Activated T-helper 1 cell treated with anti-CD3 and anti-CD28 coated beads, Interleukin-2, amount 50 U/mL, for 16 hours (primary cell): ENCODE measurements at places on chromosomes 1 and 21.

DNA sequence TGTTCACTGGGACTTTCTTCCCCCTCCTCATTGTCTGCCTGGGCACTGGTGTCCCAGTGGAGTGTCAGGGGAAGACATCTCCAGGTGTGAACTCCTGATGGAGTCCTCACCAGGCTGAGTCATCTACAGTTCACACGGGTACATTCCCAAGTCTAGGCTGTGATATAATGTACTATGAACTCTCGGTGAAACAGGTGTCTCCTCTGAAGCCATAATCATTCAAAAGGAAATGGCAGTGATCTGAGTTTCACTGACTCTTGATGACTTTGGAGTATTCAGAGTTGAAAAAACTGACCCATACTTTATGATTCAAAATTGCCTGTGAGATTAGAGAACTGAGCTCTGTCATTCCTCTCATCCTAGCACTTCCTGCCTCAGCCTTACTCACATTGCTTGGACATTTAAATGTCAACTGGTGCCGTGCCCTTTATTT lies 9.1 kb downstream of the LAMC2 start:
- no peak for DNase-seq

DNA sequence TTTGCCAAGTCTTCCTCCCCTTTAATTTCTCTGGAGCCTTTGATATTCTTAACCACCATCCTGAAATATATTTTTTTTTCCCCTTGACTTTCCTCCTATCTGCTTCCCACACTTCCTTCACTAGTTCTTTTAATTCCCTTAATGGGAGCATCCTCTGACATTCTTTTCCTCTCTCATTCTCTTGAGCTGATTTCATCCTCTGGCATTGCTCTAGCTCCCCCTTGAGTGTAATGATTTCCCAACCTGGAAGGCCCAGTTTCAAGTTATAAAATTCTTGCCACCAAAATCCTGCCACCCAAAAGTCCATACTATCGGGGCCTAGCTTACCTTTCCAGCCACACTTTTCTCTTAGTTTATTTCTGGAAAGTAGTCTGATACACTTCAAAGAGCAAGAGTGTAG lies 39.5 kb upstream of the UBE2U start:
- DNase-seq, result no peak

DNA sequence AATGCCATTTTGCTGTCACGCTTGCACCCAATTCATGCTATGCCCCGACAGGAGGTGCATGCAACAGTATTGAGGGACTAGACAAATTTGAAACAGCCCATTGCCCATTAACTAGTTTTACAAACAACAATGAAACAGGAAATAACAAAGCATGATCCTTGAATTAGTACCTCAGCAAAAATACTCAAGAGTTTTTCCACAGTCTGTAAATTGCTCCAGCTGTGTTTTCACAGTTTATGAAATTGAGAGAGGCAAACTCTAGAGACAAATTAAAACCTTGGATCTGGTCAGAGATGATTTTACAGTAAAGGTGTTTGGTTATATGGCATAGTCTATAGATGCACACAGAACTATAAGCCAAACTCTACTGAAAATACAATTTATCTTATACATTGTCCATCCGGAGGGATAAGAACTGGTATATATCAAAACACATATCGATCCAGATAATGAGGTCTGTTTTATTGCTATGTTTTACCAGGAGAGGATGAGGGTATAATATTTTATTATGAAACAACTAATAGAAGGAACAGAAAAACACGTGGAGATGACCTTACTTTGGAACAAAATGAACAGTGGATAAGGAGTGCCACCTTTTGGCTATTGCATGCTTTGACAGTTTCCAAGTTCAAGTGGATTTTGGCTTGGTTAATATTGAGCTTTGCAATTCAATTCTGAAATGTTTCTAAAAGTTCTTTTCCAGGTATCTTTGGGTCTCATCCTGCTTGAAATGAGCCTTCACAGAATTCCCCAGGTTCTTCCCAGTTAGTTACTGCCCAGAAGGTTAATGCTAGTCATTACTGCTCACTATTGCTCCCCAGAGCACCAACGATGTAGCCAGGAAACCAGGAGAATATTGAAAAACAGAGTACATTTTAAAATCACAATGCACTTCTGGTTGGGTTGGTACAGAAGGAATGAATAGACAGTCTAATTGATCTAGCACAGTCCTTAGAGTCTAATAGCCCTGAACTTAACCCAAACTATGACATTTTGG lies 45.7 kb downstream of the ZC3H11B start:
- DNase-seq, result no peak

DNA sequence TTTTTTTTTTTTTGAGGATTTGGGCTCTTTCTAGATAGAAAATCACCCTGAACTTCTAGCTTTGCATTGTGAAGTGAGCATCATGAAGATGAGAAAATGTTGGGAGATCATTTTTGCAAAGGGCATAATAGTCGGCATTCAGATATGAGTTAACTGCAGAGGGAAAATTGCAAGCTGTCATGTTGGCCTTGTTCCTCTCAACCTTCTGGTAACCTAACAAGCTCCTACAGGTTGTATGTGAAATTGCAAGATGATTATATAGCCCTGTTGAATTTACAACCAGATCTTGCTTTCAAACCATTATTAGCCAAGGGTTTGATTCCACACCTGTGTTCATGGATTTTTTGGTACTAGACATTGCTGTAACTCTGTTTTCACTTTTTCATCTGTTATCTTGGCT lies 2.2 kb downstream of the ELOA start:
- DNase-seq, result no peak

DNA sequence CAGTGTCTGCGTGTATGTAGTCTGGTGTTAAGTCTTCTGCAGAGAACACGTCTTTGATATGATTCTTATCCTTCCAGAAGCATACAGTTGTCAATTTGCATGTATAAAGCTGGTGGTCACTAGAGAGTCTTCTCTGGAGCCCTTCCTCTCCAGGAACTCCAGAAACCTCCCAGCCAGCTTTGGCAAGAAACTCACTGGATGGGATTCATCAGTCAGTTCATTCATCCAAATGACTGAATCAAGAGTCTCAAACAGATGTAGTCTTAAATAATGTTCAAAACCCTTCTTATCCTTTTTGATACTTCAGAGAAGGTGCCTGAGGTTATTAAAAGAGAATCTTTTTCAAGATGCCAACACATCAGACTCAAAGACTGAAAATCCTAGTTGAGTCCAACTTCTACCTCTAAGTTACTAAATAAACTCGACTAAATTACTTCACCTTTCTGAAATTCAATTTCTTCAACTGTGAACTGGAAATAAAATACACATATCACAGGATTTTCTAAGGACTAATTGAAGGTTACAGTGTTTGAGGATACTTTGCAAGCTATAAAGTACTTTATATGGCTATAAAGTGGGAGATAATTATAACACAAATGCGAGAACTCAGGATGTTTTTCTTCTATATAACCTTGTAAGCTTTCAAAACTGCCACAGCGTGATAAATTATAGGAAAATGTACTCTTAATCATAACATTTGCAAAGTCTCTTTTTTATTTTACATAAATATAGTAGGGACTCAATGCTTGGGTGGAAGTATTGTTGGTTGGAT lies 252.4 kb downstream of the FGGY start:
- DNase-seq, result no peak

- no peak for DNase-seq
These were observed 48.0 kb upstream of the ZNF281 start for GRCh38 chr1:200457810-200458209.

DNA sequence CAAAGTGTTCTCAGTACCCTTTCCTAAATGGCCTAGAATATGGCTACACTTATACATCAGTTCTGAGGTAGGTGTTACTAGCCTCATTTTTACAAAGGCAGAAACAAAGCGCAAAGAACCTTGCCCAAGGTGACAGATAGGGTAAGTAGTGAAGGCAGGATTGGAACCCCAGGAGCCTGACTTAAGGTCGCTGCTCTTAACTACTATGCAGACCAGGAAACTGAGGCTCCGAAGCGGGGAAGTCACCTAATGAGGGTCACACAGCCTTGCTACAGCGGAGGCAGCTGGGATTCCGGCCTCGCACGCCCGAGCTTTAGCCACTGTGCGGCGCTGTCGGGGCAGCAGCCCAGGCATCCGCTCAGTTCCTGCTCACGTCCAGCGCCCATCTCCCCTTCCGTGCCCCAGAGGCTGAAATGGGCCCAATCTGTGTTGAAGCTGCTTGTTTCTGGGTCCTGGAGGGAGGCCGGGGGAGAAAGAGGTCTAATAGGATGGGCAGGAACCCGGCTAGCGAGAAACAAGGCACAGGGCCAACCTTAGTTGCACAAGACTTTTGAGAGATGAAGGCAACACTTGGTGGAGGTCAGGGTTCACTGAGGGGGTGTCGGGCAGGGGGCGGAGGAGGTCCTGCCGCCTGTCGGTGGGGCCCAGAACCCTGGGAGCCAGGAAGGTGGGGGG lies 1.4 kb upstream of the FOXD2 start:
- DNase-seq, result peak; percentile 61

GRCh38 chr21:36694593-36695282 lies 4.2 kb upstream of the SIM2 start:
- DNase-seq, result no peak

GRCh38 chr1:115112496-115113375 lies 23.4 kb upstream of the TSPAN2 start:
- peak; percentile 33 for DNase-seq
